M059J (cell line): ENCODE measurements at places on chromosomes 7 and 10. TPM values are rescaled to one million over a fixed set of nuclear protein-coding genes. Genes with fewer than 3 reads are reported as not detected.

The ZNF248 gene
- total RNA-seq, result 3.1 and 5.5 TPM in 2 replicates

The HOXA4 gene
- total RNA-seq, result 4.9 and 5.8 TPM in 2 replicates

The GTPBP10 gene
- total RNA-seq, result 30.5 and 33.8 TPM in 2 replicates

The NPS gene
- not detected in 2 replicates for total RNA-seq

The ZDHHC16 gene
- 63.3 and 67.8 TPM in 2 replicates for total RNA-seq

The RRP12 gene
- total RNA-seq, result 10.2 and 19.3 TPM in 2 replicates

The TFR2 gene
- 1.6 and 1.8 TPM in 2 replicates for total RNA-seq

The MBLAC1 gene
- 4.6 and 4.8 TPM in 2 replicates for total RNA-seq

The FAM25A gene
- not detected in 2 replicates for total RNA-seq
